ENCODE measurements at places on chromosomes 1 and 21.

- DNase-seq = no peak
Observed at GRCh38 chr1:11617314-11617713, 36.9 kb downstream of the FBXO2 start.

- no peak for DNase-seq
Observed at GRCh38 chr1:234256359-234256758, 116.9 kb upstream of the COA6 start.

DNA sequence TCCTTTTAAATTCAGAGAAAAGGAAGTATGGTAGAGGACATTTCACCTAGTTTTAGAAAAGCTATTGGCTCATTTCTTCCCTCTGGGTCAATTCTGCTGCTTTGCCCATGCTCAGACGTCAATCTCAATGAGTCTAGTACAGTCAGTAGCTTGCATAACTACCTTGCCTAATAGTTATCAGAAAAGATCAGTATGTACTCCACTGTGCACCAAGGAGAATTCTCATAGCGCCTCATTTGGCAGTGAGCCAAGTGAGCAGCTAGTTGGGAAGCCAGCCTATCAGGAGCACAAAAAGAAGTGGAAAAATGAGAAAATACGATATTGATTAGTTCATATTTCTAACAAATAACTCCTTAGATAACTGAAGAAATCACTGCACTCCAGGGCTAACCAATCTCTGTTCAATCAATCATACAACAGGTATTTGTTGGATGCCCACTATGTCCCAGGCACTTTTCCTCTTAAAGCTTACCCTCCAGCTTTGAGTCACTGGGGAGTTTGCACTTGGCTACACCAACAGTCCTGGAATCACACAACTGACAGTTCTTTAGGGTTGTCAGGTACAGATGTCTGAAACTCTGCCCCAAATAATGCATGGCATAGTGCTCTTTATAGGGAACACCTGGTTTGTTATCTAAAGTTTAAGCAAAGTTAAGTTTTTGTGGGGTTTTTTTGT, 50.2 kb downstream of the PRDX6 start:
- no peak for DNase-seq

- no peak for DNase-seq
Observed at GRCh38 chr1:87335175-87335884, 6.7 kb downstream of the LMO4 start.

GRCh38 chr1:171606402-171606941, 15.6 kb upstream of the MYOCOS start:
- no peak for DNase-seq

DNA sequence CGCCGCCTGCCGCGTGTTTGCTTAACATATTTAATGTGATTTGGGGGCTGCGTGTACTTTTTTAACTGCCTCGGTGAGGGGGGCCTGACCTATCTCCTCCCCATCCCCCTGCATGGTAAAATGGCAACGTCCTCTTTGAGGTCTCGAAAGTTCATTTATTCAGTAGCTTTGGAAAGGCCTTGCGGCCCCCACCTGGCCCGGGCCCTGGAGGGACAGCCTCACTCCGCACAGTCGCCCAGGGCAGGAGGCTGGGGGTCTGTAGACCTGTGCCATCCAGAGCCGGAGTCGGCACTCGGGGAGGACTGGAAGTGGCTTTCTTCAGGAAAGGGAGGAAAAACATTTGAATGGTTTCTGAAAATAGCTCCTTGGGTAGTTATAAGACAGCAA, 38.0 kb upstream of the ACTRT2 start:
- no peak for DNase-seq

GRCh38 chr1:55061706-55062321, 22.5 kb downstream of the PCSK9 start:
- no peak for DNase-seq

DNA sequence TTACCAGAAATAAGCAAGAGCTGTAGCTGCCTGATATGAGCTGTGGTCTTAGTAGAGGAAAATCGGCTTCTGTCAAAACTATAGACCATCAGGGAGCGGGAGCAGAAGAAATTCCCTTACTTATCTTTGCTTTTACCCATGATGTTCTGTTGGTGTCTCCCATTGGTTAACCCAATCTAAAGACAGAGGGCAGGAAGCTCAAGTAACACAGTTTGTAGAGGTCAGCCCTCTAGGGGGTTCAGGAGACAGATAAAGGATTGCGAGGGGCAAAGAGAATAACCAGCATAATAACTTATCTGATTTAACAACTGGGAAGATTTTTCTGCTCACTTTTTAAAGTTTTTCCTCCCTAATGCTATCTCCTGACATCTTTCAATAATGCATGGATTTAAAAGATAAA, 142.4 kb downstream of the NTMT2 start:
- DNase-seq = no peak

DNA sequence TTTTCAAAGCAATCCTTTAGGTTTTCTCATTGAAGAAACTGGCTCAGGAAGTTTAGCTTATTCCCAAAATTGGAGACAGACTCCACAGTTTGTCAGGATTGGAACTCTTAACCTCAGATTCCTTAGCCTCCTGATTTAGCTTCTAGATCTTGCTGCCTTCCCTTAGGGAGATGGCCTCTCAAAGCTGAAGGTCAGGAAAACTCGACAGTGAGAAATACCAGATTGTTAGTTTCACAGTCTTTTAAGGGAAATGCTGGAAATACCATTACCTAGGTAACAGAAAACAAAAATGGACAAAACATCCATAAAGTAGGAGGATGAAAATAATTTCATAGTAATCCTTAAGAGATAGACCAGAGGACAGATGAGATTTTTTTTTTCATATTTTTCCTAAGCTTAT, 7.8 kb downstream of the RASAL2 start:
- no peak for DNase-seq

DNA sequence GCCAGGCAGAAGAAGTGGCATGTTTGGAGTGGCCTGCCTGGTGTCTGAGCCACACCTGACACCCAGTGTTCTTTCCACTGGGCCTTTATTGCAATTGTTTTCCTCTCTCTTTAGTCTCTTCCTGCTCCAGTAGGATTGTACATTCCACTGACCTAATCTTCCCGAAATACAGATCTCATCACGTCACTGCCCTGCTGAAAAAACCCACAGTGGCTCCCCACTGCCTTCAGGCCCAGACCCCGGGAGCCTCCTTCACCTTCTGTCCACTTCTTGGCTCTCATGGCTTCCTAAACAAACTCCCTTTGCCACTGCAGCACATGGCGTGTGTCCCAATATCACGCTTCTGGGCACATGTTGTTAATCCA, 25.3 kb upstream of the ATP5PO start:
- DNase-seq = no peak

- DNase-seq = no peak
Observed at GRCh38 chr1:244779410-244779809, 56.0 kb upstream of the COX20 start.

DNA sequence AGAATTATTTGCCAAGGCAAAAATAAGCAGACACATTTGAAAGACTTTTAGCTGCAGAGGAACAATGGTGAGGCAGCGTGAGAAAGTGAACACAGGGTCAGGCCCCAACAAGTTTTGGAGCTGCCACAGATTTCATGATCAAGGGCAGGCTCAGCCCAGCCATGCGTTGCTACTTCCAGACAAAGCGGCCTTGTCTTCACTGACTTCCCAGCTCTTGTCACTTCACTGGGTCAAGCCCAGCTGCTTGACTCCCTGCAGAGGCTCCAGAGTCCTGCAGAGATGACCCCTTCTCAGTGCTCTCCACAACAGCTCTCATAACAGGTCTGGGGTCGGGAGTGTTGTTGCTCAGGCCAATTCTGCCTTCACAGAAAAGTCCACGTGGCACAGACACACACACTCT, 35.8 kb downstream of the HHAT start:
- DNase-seq = no peak

DNA sequence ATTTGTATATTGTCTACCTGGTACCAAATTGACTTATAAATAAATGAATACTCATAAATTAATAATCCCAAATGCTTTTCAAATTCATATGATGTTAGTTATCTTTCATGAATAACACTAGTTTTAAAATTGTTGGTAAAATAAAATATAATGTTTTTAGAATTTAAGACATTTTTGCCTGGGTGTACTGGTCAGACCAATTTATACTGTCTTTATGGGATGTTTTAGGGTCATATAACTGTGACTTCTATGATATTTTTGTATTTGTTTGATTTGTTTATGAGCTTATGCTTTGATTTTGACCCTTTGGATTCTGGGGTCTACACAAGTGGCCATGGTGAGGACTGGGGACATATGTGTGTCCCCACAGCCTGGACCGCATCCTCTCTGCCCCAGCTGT, 54.1 kb upstream of the KLHDC7A start:
- DNase-seq = no peak

DNA sequence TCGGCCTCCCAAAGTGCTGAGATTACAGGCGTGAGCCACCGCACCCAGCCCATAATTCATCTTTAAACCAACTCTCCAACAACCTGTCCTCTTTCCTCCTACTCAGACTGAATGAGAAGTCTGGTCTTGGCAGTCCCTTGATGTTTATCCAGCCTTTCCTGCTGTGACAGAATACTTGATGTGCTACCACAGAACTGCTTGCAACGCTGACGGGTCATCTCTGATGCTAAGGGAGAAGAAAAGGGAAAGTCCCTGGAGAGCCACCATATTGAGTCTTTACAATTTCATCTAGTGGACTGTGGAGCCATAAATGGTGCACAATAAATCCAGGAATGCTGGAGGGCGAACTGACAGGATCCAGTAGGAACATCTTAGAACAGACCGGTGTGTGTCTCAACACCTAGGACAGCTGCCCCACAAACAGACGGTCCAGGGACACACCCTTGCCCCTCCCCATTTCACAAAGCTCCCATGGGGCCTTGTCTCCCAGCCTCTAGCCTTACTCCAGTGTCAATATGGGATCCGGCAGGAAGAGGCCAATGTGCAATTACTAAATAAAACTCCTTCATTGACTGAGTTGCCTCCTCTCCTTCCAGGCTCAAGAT, 30.7 kb downstream of the JAK1 start:
- DNase-seq = no peak

GRCh38 chr1:29728703-29729102, 492.4 kb downstream of the PTPRU start:
- no peak for DNase-seq

GRCh38 chr1:158146739-158147138, 34.0 kb upstream of the CD1D start:
- DNase-seq = no peak

DNA sequence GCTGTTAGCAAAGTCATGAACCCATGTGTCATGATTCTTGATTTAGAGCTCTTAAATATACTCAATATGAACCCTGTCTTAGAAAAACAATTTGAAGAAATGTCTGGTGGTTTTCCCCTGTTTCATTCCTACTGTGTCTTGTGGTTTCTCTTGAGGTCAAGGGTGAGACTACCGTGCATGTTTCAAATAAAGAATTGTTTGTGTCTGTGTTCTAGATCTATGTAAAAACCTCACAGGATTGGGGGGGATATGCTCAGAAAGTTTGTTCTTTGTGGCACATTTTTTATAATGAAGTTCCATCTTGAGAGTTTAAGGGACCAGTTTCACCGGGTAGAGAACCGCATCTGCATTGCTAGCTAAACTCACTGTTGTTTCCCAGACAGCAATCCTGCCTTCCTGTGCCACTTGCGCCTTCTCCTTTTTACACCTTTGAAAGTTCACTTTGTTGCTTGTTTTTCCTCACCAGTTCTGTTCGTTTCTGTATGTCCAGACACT, 30.9 kb upstream of the CACYBP start:
- DNase-seq = no peak

DNA sequence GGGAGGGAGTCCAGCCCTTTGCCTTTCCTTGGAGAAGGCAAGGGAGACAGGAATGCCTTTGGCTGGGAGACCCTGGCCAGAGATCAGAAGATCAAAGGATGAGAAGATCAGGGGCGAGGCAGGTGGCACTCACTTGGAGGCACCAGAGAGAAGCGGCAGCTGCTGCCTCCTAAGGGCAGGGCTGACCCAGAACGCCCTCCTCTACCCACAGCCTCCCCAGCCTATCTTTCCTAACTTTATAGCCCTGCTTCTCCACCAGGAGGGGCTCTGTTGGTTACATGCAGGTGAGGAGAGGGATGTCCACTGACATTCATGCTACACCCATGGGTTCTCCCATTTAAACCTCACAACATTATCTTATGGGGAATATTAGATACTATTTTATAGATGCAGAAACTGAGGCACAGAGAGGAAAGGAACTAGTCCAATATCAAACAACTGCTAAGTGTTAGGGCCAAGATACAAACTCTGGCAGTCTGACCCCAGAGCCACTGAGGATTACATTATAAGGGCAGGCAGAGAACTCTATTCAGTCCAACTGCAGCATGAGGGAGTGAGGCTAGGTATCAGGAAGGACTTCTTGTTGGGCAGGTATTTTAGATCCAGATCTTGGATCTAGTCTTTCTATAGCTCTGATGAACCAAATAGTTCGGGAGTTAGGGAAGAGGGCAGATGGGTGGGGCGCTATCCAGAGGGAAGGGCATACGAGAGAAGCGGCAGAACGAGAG, 19.9 kb downstream of the LGR6 start:
- no peak for DNase-seq

GRCh38 chr1:221429264-221429663, 312.6 kb downstream of the DUSP10 start:
- no peak for DNase-seq

DNA sequence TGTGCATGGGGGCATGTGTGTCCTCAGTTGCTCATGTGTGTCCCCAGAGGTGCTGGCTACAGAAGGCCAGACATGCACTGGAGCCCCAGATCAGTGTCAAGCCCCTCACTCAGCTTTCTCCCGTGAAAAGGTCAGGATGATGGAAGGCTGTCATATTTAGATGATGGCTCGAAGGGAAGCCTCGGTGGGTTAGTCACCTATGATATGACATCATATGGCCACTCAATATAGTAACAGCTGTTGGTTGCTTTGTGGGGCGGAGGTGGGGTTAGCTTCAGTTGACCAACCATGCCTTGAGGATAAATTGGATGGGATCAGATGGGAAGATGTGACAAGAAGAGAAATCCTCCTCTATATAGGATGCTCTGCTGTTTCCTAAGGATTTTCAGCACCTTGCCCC, 43.5 kb upstream of the ATF3 start:
- DNase-seq = no peak

DNA sequence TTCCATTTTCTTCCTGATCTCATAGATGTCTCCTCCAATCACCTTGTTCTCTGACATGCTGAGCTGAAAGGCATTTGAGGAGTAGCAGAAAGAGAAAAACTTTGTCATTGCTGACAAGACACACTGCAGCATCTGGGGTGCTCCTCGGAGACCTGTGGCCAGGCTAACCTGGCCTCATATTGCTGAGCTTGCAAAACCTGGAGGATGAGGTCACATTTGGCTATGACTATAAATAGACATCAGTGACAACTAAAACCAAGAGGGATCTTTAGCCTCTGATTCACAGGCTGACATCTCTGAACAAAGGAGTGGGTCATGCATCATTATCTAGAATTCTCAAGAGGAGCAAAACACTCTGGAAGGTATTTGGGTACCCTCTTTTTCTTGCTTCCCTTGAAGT, 83.7 kb downstream of the PROX1 start:
- DNase-seq = no peak

GRCh38 chr1:228226956-228227791, 19.3 kb downstream of the OBSCN start:
- DNase-seq = no peak

GRCh38 chr1:112546076-112546475, 37.3 kb downstream of the WNT2B start:
- DNase-seq = no peak

GRCh38 chr21:46038341-46038829, 56.8 kb downstream of the COL6A1 start:
- no peak for DNase-seq

- DNase-seq = no peak
Observed at GRCh38 chr1:113452921-113453770, 62.8 kb downstream of the MAGI3 start.
